ENCODE measurements at places on chromosomes 5 and 9.

GRCh38 chr5:149886692-149887470, 57.7 kb downstream of the PDE6A start:
- no peak for DNase-seq

- DNase-seq, result peak; percentile 70
Measured at GRCh38 chr9:122346478-122347347, 24.1 kb upstream of the PTGS1 start.

- peak; percentile 85 for DNase-seq
Measured at GRCh38 chr5:142866563-142867275, 96.5 kb downstream of the ARHGAP26 start.

DNA sequence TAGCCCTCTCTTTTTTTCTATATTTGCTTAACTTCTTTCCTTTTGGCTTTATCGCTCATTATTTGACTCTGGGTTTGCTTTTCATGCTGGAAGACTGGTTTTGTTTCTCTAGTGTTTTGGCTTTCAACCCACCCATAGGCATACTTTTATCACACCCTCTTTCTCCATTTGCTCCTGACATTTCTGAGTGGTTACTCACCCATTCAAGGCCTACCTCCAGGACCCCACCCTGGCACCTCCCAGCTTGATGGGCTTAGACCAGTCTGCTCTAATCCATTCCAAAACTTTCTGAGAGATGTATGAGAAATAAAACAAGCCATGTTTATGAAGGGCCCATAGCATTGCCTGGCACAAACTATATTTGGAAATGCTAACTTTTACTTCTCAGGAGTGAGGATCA, 18.1 kb downstream of the C6 start:
- no peak for DNase-seq

GRCh38 chr5:132227235-132227484, 493 bp downstream of the P4HA2 start:
- no peak for DNase-seq

GRCh38 chr9:26264709-26265601, 586.7 kb upstream of the TUSC1 start:
- no peak for DNase-seq

DNA sequence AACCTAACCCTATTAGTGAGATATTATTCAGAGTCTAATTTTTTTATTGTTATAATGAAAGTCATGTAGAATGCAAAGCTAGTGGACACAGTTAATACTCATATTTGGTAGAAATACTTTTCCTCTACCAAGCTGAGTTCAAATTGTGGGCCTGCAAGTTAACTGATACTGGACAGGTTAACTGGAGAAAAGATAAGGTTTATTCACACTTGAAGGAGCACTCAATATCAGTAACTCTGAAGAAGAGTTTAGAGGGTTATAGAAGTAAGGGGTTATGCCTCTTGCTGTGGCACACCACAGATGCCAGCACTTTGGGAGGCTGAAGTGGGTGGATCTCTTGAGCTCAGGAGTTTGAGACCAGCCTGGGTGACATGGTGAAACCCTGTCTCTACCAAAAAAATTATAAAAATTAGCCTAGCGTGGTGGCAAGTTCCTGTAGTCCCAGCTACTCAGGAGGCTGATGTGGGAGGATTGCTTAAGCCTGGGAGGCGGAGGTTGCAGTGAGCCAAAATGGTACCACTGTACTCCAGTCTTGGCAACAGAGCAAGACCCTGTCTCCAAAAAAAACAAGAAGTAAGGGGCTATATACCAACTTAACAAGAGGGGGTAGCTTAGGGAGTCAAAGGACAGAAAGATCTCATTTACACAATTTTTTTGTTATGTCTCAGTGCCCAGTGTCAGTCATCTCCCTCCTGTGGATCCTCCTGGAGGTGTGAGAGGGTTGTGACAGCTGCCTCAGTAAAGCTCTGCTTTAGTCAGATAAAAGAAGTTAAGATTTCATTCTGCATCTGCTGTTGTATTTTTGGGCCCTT, 121.2 kb upstream of the GRHPR start:
- no peak for DNase-seq

GRCh38 chr5:153988510-153988909, 50.2 kb downstream of the FAM114A2 start:
- DNase-seq, result no peak

- peak; percentile 15 for DNase-seq
Measured at GRCh38 chr9:87682618-87683017, 43.3 kb upstream of the CTSL start.

GRCh38 chr5:145502906-145503305, 332.2 kb downstream of the PRELID2 start:
- no peak for DNase-seq

DNA sequence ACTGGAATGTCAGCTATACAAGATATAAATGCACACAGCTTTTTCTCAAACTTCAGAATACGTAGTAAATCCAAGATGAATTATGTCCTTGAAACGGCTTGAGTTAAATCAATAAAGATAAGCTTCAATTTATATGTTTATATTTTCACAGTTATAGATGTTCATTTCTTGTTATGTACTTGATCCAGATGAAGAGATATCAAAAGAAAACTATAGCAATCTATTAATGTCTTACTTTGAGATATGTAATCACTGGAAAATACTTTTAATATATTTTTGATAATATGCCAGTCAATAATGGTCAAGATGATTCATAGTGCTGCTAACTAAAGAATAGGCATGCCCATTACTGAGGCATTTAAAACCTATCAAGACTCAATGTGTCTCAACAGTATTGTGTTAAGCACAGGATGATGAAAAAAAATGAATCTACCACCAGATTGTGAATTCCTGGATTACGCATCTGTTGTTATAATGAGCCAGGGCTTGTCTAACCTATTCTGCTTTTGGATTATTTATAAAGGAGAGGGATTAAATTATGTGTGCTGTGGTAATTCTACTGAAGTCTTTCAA, 372.6 kb upstream of the PRR16 start:
- DNase-seq, result no peak

- no peak for DNase-seq
Measured at GRCh38 chr5:127417528-127417927, 99.9 kb upstream of the PRRC1 start.

- no peak for DNase-seq
Measured at GRCh38 chr9:71984831-71985281, 73.4 kb downstream of the C9orf85 start.

DNA sequence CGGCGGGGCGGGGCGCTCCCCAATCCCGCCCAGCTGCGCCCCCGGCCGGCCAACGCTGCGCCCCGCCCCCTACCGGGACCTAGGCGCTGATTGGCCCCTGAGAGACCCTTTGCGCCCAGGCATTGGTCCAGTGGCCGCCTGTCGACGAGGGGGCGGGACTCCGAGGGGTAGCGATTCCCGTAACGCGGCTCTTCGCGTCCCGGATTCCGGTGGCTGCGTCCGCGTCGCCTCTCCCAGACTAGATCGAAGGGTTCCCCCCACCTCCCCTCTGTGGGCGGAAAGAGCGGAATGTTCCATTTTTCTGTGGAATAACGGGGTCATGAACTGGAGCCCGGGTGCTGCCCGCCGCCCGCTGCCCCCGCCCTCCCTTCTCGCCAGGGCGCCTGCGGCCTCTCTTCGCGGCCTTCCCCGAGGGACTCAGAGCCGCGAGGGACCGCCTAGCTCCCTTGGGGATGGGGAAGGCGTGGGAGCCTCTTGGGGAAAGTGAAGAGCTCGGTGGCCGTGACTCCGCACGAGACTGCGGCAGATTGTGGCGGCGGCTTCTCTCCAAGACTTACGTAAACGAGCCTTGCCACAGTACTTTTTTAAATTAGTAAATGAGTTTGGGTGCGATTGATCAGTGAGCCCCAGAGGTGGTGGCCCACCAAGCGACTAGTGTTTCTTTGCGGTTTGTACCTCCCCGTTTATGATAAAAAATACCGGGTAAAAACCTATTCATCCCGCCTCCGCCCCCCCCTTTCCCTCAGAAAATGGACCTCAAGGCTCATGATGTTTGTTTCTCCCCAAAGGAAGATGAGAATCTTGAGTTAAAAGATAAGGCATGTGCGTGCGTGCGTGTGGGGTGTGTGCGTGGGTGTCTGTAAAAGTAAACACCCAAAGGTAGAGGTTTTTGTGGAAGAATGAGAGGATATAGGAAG, 493 bp upstream of the IL6ST start:
- DNase-seq, result peak; percentile 96

- DNase-seq, result peak; percentile 93
Measured at GRCh38 chr9:131755541-131756198, 15.8 kb upstream of the RAPGEF1 start.

DNA sequence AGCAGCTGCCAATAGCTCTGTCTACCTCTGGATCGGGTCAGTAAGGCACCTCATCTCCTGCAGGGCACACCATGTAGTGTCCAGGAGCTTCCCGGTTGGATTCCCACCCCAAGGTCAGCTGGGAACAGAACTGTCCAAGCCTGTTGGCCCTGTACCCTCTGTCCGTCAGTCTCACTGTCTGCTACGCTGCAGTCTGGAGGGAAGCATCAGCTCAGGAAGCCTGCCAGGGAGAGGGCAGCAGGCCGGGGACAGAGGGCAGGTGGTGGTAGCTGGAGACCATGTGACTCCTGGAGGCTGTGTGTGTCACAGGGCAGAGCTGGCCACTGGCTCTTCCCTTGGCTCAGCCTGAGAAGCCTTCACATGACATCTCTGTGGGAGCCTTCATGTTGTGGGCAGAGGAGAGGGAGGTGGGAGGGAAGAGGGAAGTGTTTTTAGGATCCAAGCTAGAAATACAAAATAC, 134.5 kb downstream of the SEC61B start:
- no peak for DNase-seq

DNA sequence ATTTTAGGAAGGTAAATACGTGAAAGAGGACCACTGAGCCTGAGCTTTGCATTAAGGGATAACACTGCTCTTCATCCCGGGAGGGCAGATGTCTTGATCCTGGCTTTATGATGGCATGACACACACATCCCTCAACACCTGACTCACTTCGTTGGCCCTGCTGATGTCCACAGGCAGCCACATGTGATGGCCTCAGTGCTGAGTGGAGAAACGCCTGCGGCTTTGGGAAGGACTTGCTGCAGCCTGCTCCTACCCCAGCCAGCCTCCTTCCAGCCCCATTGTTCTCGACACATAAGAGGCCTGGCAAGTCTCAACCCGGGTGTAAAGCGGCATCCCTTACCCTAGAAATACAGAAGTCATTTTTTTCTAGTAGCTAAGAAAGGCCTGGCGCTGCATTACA, 169.0 kb downstream of the SYK start:
- DNase-seq, result no peak

- DNase-seq, result peak; percentile 79
Measured at GRCh38 chr9:120890320-120891244, 13.6 kb upstream of the PHF19 start.

DNA sequence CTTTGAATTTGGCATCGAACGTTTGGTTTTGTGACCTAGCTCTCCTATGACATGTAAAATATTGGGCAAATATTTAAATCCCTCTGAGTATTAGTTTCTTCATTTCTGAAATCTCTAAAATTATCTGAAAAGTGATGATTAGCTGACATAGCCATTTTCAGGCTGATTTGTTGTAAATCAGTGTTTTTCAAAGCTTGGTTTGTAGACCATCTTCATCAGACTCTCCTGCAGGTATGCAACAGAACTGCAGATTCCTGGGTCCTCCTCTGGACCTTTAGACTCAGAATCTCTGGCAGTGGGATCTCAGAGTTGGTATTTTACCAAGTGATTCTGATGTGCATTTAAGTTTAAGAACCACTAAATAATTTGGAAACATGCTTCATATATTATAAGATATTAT, 38.9 kb upstream of the NMUR2 start:
- DNase-seq, result no peak

- DNase-seq, result no peak
Measured at GRCh38 chr9:110220809-110221208, 12.8 kb upstream of the C9orf152 start.
